ENCODE measurements at places on chromosomes 4 and X.

GRCh38 chrX:105744291-105744690 is 78.0 kb upstream of the NRK start:
- DNase-seq: no peak

DNA sequence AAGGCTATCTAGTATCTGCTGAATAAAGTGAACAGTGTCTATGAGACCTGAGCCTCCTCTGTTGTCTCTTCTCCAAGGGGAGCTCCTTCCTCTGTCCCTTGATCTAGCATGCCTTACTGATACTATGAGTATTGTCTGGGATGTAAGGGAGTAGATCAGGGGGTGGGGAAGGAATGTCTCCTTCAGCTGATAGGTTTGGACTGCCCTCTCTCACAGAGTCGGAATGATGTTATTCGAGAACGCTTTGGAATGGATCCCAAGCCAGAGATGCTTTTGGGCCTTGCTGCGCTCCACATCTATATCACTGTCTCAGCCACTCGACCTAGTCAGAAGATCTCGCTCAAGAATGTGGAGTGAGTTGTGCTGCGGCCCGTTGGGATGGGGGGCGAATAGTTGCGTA is 68.3 kb upstream of the PRPS1 start:
- no peak for DNase-seq

GRCh38 chr4:10078481-10079233 is 37.9 kb downstream of the WDR1 start:
- DNase-seq: no peak

- DNase-seq: no peak
These were observed 17.7 kb upstream of the XKRX start for GRCh38 chrX:100946299-100946927.

DNA sequence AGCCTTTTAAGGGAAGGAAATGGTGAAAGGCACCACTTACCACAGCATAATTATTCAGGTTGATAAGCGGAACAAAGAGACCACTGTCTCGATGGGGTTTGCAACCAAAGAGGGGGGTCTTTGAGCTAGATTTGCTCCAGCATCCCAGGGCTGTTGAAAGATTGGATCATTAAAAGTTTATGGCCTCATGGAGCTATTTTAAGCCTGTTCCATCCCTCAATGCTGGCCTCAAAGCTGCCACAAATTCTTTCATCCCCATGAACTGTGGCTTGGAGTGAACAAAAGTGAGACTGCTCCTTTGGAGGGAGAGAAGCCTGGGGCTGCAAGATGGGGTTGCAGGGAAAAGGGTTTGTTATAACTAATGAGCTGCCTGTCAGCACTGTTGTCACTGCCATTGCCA is 209.8 kb downstream of the RTL9 start:
- no peak for DNase-seq
